Left colon (tissue), 2 donors: ENCODE measurements at places on chromosomes 4 and X.

- no peak for DNase-seq
Observed at GRCh38 chr4:162684371-162684700, 482.4 kb downstream of the NAF1 start.

- DNase-seq, result no peak
Observed at GRCh38 chr4:138967313-138967712, 48.3 kb upstream of the NOCT start.

DNA sequence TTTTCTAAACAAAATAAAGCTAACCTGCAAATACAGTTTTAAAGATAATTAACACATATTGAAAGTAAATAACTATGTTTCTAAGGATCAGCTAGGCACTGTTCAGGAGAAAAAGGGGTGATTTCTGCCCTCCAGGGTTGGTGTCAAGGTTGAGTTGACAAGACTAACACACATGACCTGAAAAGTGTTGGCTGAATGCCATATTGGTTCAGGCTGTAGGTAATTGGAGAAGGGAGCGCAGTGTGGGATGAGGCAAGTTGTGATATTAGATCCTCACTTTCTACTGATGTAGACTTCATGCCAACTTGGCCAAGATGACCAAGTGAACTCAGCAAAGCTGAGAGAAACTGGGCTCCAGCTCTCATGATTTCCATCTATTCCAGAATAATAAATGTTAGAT, 42.2 kb downstream of the PPM1K start:
- DNase-seq, result no peak

GRCh38 chr4:126448086-126448845, 1133.5 kb downstream of the FAT4 start:
- DNase-seq, result no peak

DNA sequence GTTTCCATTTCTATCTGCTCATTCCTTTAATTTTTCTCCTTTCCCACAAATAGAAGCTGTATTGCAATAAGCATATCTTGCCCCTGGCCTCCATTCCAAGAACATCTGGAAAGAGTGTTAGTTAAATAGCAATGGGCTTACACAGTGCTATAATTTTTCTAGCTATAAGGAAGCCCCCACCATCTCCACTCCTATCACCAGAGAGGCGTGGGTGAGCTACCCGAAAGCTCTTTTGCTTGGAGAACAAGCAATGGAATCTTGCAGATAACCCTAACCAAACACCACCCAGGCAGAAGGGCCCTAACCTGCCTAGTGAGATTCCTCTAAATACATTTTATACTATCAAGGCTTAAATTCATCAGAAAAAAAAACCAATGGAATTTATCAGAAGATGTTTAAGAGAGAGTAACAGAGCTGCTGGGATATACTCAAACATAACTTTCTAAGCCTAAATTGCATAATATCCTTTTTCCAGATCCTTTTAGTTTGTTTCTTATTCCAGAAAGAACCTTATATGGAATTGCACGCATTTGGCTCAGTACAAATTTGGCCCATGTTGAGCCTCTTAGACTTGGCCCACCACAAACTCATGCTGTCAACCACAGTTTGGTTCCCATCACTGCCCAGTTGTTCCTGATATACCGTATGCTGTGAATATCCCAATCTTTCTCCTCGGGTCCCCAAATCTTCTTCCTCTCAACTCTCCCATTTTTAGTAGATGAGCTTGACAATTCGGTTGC, 91.6 kb upstream of the PLAC1 start:
- no peak for DNase-seq

DNA sequence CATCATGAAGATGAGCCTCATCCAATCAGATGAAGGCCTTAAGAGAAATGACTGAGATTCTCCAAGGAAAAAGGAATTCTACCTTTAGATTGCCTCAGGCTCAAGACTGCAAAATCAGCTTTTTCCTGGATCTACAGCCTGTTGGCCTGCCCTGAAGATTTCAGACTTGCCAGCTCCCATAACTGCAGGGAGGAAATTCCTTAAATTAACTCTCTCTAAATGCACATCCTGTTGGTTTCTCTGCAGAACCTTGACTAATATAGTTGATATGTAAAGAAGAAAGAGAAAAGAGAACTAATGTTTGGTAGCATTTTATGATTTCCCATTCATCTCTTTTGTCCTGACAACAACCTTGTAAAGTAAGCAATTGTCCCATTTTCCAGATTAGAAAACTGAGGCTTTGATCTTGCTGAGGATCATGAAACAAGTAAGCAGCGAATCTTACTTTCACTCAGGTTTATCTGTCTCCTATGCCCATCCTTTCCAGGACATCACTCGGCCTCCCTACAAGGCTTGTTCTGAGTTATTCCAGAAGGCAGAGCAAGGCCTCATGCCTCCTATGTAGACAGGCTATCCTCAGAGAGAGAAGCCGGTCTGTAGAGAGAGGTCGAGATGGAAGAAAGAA, 115.0 kb upstream of the LDB2 start:
- no peak for DNase-seq

GRCh38 chrX:110036162-110037033, 33.5 kb downstream of the TMEM164 start:
- no peak for DNase-seq

DNA sequence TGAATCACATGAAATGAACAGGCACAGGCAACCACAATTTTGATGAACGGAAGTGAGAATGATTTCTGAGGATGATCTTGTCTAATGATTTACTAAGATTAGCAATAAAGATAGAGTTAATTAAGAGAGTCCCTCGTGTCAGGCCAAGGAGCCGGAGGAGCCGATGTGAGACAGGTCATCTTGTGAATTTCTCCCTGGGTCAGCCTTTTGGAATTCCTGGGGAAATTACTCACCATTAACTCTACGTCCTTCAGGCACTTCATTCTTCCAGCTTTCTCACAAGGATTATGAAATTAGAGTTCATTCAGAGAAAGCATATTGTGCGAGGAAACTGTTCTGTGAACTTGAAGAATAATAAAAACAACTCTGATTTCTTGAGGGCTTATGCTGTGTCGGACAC, 86.7 kb downstream of the PSAPL1 start:
- no peak for DNase-seq

GRCh38 chr4:48862661-48863060, 31.8 kb downstream of the OCIAD1 start:
- no peak for DNase-seq

GRCh38 chrX:105636667-105637066, 185.7 kb upstream of the NRK start:
- no peak for DNase-seq

GRCh38 chr4:41125558-41126311, 88.6 kb downstream of the APBB2 start:
- no peak for DNase-seq

DNA sequence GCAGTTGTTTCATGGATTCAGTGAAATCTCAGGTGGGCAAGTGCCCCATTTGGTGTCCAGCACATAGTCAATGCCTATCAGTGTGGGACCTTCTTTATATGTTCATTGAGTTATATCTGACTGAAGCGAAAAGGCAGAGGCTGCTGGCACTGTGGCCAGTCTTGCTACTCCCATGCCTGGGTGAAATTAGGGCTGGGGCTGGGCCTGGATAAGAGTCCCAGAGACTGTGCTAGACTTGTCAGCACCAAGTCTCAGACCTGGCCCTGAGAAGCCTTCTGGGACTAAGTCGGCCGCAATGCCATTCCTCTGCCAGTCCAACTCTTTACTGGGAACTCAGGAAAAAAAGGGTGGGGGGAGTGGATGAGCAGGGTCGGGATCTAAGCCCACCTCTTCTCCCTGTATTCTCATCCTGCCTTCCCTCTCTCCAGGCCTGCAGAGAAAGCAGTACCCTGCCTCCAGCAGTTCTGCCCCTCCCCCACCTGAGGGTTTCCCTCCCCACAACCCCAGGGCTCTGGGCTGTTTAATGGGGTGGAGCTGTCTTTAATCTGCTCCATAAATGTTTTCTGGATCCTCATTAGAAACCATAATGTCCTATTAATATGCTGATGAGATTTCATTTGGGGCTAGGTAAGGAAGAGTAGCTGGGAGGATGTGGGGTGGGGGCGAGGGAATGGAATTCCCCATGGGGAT, 153.5 kb upstream of the PJA1 start:
- DNase-seq, result no peak

DNA sequence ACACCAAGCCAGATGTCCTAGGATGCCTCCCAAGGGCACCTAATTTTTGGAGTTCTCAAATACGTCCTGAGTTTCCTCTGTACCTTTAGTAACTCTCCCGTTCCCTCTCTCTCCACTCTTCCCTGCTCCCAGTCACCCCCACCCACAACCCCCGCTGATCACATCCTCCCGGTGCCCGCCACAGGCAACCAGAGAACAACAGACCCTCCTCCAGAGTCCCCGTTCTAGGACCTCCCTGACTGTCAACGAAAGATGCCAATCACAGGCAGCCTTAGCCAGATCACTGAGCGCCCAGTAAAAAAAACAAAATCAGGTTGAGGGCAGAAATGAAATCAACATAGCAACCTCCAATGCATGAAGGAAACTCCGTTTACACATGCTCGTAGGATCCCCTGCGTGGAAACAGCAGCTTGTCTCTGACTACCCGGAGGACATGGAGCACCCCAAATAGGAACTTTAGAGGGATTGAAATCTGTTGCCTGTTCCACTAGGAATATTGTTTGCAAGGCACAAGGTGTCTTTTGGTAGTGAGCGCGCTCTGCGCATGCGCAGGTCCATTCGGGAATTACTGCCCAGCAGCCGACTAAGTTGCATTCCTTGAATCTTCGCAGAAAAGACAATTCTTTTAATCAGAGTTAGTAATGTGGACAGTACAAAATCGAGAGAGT, at the start of gene GABRB1:
TSS of gene GABRB1 (plus strand) at position 557 of the 668 bp plus-strand sequence.
- DNase-seq, result peak; percentile 43

GRCh38 chr4:40808926-40809457, 59.2 kb downstream of the NSUN7 start:
- DNase-seq, result no peak

DNA sequence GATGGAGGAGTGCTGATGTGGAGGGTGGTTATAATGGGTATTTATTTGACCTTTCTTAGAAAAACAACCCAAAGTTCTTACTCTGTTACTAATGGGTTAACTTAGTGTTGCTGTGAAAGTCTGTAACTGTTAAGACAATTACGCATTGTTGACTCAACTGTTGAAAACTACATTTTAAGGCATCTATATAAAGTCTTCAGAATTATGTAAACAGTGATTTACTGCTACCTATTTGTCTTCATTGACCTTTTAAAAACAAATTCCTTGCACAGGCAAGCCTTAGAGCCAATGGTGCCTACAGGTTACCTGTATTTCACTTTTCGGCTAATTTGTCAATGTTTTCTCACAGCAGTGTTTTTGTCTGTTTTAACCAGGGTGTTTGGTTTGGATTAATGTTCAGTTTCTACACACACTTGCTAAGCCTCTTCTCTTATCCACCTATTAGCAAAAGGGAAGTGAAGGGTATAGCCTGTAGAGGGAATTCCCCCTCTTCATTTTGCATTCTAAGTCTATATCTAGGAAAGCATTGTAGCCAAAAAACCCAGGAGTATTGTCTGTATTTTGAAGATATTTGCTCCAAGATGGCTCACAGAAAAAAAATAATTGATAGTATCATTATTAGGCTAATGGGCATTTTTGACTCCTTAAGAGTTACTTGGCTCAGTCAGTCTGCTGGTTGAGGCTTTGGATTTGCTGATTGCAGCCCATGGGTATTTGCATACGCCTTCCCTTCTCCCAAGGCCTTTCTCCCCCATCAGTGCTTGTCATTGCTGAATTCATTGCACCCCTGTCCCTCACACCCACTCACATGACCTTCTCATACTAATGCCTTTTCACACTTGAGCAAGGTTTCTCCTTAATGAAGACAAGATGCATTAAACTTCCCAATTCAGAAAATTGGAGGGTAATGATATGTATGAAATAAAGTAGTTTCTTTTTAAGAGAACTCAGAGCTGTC, 30.5 kb downstream of the AFF1 start:
- no peak for DNase-seq

DNA sequence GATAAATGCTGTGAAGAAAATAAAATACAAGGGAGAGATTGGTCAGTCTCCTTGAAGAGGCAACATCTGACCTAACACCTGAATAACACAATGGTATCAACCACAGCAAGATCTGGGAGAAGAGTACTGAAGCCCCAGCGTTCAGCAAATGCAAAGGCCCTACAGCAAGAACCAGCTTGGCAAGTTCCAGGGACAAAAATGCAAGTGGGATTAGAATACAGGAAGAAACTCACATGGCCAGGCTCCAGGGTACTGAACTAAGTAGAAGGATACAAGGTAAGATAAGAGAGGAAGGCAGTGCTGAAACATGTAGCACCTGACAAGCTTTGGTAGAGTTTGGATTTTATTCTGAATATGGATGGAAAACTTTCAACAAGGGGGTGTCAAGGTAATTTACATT, 3.6 kb downstream of the SMIM14 start:
- peak; percentile 41 for DNase-seq

GRCh38 chr4:142961866-142962265, 115.8 kb upstream of the INPP4B start:
- no peak for DNase-seq

DNA sequence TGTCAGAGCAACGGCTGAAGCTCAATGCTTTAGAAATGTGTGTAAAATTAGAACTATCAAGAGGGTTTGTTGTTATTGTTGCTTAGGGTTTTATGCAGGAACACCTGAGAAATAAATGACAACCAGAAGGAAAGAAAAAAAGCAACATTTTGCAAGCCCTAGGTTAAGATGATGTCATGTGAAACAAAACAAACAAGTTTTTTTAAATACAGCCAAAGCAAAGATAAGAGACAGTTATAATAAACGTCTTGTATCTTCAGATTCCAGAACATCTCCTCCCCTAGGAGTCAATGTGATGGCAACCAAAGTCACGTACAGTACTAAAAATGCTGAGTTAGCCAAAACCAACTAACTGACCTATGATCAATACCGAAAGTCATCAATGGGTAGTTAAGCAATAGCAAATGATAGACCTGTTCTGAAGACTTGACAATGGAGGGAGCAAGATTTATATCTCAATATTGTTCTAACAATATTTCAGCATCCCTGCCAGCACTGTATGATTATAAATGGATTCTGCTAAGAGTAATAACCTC, 55.3 kb upstream of the NOCT start:
- DNase-seq, result no peak

- no peak for DNase-seq
Observed at GRCh38 chr4:29708473-29708872, 1011.7 kb upstream of the PCDH7 start.

- no peak for DNase-seq
Observed at GRCh38 chr4:74120086-74120485, 21.1 kb upstream of the CXCL2 start.

- no peak for DNase-seq
Observed at GRCh38 chr4:181162676-181163075, 1080.5 kb upstream of the TENM3 start.

GRCh38 chr4:157988641-157989040, 184.2 kb downstream of the GASK1B start:
- no peak for DNase-seq

GRCh38 chr4:67712000-67712625, 11.2 kb upstream of the UBA6 start:
- DNase-seq, result no peak

- DNase-seq, result no peak
Observed at GRCh38 chrX:39196192-39197102, 395.2 kb downstream of the MID1IP1 start.

GRCh38 chrX:97402903-97403302, 519.2 kb downstream of the RPA4 start:
- no peak for DNase-seq

- DNase-seq, result no peak
Observed at GRCh38 chr4:86019906-86020305, 339.9 kb downstream of the MAPK10 start.
